Activated CD8-positive, alpha-beta memory T cell treated with anti-CD3 and anti-CD28 coated beads, Interleukin-2, amount 10 ng/mL, durations not matched to agents 7 days and 5 days (primary cell): ENCODE measurements at places on chromosomes 4 and X. TPM values are rescaled to one million over a fixed set of nuclear protein-coding genes. Genes with fewer than 3 reads are reported as not detected.

HSFX2 gene
- total RNA-seq = 0.53 TPM

S100G gene
- not detected for total RNA-seq

NKRF gene
- 22.0 TPM for total RNA-seq

DNA sequence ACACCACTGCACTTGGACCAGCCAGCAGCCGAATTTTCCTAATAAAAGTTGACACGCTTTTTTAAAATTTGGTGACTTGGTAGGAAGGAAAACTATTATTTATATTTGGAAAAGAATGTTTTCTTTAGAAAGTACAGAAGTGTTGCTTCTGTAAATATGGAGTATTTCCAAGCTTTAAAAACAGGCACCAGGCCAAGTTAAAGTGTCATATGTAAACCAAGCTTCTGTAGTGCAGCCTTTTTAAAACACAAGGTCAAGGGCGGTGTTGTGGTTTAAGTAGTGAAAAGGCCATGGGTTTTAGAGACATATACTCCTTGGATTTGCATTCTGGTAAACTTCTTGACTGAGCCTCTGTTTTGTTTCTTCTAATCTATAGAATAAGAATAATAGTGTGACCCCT, 62.7 kb downstream of the TRIM2 start:
- no peak for DNase-seq

DNA sequence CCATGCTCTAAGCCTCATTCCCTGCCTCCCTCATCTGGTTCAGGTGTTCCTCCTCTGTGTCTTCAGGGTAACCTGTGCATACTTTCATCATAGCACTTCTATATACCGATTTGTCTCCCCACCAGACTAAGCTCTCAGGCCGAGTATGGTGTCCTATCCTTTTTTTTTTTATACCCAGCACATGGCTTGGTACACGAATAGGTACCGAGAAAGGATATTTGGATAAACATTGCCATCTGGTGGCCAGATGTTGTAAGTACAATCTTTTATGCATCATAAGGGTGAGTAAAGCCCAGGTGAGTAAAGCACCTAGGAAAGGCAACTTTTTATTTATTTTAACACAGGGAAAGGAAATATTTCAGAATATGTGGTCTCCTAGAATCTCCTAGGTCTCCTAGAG, 68.4 kb downstream of the MID2 start:
- no peak for DNase-seq

GRCh38 chrX:33906971-33907370, 225.1 kb downstream of the FAM47A start:
- DNase-seq = no peak

DNA sequence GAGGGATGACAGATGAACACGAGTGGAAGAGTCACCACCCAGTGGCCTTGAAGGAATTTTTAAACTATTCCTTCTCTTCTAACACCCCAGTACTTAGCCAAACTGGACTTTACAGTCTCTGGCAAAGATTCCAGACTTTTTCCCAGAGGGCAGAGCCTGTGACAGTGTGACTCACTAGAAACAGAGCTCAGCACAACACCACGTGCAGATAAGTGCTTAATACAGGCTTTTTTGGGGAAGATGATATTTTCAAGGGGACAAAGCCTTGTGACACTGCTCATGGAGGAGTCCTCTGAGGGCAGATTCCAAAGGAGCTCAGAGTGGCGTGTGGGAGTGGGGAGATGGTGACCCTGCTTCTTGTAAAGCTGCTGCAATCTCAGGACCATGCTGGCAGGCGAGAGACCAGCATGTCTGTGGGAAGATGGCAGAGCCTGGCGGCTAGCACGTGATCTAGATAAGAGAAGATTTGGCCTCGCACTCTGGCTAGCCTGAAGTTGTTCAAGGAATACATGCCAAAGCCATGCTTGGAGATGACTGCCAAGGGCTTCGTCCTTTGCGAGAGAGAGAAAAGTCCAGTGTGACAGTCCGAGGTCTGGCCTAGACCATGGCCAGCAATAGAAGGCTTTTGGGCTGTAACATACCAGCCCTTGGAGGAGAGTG, 2.4 kb downstream of the RAB33A start:
- DNase-seq = no peak

DNA sequence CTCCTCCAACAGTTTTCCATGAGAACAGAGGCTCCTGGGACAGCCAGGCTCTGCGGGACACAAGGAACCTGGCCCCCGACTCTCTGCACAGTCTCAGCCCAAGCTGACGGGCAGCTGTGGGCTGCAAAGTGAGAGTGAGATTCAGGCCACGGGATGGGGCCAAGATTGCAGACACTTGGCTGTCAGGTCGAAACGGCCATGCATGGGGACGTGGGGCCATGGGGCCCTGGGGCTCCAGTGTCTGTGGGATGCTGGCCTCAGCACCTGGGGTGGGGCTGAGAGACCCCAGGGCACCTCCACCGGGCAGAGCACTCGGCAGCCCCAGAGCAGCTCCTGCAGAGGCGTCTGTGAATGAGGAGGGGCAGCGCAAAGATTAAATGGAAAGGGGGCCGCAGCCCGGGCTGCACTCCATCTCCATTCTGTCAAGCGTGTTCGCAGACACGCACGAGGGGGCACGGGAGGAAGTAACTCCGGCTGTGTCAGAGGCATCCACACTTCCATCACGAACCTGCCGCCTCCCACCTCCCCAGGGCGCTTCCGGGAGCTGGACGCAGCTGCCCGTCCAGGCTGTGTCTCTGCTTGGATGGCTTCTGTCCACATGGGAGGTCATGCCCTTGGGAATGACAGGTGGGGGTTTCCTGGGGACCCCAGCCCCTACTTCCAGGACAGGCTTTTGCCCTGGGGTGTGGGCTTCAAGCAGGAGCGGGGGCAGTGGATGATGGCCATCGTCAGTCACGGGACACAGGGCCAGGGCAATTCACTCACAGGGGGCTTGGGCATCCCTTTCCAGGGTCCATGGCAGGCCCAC, 82.8 kb upstream of the NKX1-1 start:
- DNase-seq = no peak

DNA sequence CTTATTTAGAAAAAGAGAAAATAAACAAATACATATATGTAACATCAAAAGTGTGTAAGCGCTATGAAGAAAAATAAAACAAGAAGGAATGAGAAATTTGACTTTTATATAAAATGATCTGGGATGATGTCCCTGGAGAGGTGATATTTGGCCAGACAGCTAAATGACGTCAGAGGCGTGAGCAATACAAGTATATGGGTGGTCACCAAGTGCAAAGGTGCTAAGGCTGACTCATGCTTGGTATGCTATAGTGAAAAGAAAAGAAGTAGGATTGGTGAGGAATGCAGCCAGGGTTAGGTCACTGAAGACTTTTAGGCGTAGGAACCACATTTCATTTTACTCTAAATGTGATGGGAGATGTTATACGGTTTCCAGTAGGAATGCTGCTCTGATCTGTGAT, 1049.1 kb upstream of the TENM3 start:
- DNase-seq = no peak

DNA sequence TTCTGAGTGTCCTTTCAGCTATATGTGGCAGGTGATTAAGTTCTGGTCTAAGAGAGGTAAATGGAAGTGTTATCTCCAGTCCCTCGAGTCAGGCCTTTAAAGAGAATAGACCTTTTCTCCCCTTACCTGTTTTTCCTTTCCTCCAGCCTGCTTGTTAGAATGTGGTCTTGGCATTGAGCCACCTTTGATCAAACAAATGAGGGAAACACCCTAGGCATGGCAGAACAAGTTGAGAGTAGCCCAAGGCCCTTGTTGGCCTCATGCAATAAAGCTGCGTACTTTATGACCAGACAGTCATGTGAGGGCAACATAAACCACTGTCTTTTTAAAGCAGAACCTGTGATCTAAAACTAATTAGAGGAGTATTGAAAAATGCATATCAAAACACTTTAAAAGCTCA, 13.2 kb upstream of the IL13RA2 start:
- DNase-seq = no peak

- no peak for DNase-seq
Measured at GRCh38 chr4:148057516-148057915, 325.6 kb downstream of the ARHGAP10 start.

GRCh38 chrX:86028681-86029080, 18.7 kb downstream of the CHM start:
- no peak for DNase-seq

DNA sequence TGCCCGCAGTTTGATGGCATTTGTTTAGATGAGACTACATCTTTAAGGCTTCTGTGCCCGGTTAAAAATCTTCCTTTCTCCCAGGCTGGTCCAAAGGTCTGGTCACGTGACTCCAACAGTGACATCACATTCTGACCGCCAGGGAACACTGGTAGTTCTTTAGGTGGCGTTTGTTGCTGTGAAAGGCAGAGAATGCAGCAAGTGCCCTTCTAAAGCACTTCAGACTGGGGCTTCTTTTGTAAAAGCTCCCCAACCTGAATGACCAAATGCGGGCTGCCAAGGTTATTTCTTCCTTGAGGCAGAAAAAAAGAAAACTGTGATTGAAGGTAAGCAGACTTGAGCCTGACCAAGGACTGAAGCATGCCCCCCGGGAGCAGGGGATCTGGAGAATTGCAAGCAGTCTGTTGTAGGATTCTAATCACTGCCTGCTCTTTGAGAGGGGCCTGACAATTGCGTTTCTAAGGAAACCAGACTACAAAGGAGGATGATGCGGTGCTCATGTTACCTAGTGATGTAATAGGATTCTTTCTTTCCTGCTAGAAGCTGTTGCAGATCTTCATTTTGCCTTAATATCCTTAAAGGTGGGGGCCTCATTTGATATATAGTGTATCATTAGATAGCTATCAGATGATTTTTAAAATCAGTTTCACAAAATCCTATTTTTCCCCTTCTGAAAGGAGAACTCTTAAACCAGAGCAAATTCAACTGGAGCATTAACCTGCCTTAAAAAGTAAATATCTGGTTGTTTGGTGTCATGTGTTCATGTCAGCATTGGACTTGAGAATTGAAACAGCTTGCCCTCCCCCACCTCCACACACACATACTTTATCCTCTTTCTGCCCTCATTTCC, 133.1 kb downstream of the AKAP4 start:
- no peak for DNase-seq

DNA sequence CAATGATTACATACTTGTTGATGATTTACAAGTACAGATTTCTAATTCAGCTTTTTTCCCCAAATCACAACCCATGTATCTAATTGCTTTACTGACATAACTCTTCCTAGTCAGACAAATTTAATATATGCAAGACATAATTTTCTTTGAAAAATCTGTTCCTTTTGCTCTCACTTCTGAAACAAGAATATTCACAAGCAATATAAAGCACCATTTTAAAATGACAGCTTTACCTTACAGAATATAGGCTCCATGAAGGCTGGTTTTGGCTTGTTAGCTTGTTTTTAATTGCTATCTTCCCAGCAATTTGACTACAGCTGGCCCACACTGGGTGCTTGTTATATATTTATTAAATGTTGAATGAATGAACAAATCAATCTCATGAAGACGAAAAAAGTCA, 24.5 kb downstream of the GPM6A start:
- no peak for DNase-seq

DNA sequence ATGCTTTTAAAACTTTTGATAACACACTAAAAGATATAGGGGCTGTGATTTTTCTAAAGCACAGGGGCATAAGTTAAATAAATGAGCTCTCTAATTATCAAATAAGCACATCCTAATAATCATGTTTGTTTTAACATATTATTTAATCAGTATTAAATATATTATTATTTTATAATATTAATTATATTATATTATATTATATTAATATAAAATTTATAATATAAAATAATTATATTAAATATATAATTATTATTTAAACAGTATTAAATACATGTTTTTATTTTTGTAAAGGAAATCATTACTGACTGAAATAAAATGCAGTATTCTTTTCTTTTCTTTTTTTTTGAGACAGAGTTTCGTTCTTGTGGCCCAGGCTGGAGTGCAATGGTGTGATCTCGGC, 136.5 kb downstream of the IL15 start:
- DNase-seq = no peak

- DNase-seq = peak; percentile 70
Measured at GRCh38 chrX:24371391-24371972, 11.0 kb downstream of the SUPT20HL1 start.

DNA sequence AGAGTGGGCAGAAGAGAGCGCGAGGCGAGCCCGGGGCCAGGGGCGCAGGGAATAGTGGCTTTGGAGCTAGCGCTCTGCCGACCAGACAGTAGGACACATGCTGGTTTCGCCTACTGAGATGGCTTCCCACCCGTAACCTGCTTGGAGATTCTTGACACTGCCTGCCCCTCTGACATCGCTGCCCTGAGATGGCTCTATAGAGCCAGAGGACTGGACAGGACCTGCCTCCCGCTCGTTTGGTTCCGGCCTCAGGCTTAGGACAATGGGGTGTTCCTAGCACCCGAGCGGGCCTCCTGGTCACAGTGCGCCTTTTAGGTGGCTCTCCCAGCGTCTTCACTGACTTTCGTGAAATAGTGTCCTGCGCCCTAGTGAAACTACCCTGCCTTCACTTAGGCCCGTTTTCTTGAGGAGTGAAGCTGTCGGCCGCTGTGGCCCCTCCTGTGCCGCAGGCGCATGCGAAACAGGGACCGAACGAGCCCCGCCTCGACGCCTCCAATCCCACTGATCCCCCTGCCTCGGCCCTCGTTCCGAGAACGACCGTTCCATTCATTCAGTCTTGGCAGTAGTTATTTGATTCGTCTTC, 608 bp downstream of the TAF1 start:
- DNase-seq = peak; percentile 45

- no peak for DNase-seq
Measured at GRCh38 chrX:47200385-47201150, 6.9 kb downstream of the UBA1 start.

- no peak for DNase-seq
Measured at GRCh38 chr4:147550626-147551246, 66.5 kb upstream of the TMEM184C start.

GRCh38 chrX:19852014-19853005, 35.1 kb downstream of the SH3KBP1 start:
- no peak for DNase-seq

- DNase-seq = no peak
Measured at GRCh38 chrX:10945498-10945897, 165.6 kb upstream of the HCCS start.

DNA sequence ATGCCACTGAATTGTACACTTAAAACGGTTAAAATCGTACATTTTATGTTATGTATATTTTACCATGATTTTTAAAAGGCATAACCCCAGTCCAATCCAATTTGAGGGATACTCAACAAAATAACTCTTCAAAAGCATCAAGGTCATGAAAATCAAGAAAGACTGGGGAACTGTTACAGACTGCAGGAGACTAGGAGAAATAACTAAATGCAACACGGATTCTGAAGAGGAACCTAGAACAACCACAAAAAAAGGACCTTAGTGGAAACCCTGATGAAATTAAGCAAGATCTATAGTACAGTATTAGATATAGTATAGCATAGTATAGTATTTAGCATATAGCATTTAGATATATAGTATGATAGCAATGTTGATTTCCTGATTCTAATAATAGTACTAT, 26.8 kb downstream of the SH3KBP1 start:
- no peak for DNase-seq

GRCh38 chr4:143381189-143382118, 44.8 kb downstream of the GAB1 start:
- no peak for DNase-seq

GRCh38 chrX:69107747-69108401, 57.4 kb downstream of the PJA1 start:
- DNase-seq = no peak

- no peak for DNase-seq
Measured at GRCh38 chr4:48194971-48195370, 60.9 kb upstream of the TXK start.

GRCh38 chrX:97637289-97637688, 753.6 kb downstream of the RPA4 start:
- no peak for DNase-seq

GRCh38 chr4:70577220-70577927, 14.7 kb upstream of the AMBN start:
- DNase-seq = no peak
